ENCODE measurements at places on chromosomes 5 and 9. TPM values are rescaled to one million over a fixed set of nuclear protein-coding genes. Genes with fewer than 3 reads are reported as not detected.

The WDR38 gene
- total RNA-seq: not detected

The PCA3 gene
- total RNA-seq: 0.26 TPM

The CACFD1 gene
- 7.1 TPM for total RNA-seq

The SYK gene
- not detected for total RNA-seq

The MRPS30 gene
- total RNA-seq: 53.7 TPM

The ENTPD2 gene
- not detected for total RNA-seq

The NR5A1 gene
- total RNA-seq: not detected

The LCN15 gene
- not detected for total RNA-seq

The SPINK6 gene
- not detected for total RNA-seq

The PAEP gene
- total RNA-seq: not detected

The CTSV gene
- total RNA-seq: 0.26 TPM

The PCDHGB2 gene
- total RNA-seq: 5.9 TPM

The C6 gene
- not detected for total RNA-seq

The PRXL2C gene
- 30.9 TPM for total RNA-seq

The NFIB gene
- total RNA-seq: 82.2 TPM

The FST gene
- total RNA-seq: 95.7 TPM

The TSSK1B gene
- total RNA-seq: 0.13 TPM

All from aortic smooth muscle cell (primary cell).